ENCODE measurements at places on chromosomes 12 and 14.
A peak's percentile ranks its signal among the peaks of the same experiment; 100 is the strongest.

DNA sequence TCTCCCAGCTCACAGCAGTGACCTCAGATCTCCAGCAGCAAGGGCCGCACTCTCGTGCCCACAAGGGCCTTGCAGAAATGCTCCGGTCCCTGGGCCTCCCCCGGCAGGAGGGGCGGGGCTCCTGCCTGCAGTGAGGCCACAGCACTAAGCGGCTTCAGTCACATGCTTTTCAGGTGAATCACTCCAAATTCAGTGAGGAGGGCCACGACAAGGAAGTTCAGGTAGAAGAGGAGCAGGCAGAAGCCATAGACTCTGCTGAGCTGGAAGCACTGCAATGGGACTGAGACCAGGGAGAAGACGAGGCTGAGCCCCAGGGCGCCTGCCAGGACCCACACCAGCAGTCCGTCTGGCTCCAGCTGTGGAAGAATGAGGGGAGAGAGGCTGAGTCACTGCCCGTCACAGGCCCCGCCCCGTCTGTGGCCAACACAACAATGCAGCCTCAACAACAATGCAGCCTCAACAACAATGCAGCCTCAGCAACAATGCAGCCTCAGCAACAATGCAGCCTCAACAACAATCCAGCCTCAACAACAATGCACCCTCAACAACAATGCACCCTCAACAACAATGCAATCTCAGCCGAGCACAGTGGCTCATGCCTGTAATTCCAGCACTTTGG is 35.2 kb downstream of the SLC8B1 start:
- DNase-seq = peak; percentile 69

DNA sequence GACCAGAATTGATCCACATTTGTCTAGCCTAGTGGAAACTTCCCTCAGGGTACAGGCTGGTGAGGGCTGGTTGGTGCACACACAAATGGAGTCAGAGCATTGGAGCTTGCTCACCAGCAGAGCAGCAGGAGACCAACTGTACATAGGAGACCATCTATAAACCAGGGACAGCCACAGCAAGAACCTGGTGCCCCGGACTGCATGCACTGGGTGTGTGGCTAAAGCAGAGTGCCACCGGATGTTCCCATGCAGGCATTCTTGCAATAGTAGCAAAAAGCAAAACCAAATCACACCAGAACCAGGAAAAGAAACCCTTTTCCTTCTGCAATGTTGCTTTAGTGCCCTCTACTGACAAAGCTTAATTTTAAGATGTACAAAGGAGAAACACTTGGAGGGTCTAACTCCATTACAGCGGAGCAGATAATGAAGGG is 136.4 kb downstream of the MDGA2 start:
- peak; percentile 17 for DNase-seq

DNA sequence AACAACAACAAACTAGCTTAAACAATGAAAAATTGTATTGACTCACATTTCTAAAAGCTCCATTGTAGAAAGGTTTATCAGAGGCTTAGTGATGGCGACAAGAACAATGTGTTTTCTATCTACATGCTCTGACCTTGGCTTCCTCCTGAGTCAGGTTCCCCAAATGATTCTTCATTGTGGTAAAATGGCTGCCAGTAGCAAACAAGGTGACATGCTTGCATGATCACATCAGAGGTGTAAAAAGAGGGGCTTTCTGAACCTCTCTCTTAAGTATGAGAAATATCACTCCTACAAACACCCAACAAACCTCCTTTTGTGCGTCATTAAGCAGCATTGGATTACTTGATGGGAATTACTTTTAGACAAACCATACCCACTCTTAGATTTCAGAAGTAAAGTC is 252.4 kb upstream of the SYT1 start:
- DNase-seq = no peak

DNA sequence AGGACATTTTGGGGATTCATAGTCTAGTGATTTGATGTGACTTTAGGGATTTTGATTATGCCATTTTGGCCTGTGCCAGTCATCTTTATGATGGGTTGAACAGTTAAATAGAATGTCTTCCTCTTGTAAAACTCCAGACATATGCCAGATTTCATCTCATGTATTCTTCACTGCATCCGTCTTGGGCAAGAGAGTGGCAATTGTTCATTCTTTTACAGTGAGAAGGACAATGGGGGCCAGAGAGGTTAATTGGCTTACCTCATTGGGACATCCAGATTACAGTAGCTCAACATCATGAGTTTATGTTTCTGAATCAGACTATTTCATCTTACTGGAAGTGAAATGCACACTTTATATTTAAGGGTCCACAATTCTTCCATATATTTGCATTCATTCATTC is 108.2 kb upstream of the SLC38A2 start:
- DNase-seq = no peak

DNA sequence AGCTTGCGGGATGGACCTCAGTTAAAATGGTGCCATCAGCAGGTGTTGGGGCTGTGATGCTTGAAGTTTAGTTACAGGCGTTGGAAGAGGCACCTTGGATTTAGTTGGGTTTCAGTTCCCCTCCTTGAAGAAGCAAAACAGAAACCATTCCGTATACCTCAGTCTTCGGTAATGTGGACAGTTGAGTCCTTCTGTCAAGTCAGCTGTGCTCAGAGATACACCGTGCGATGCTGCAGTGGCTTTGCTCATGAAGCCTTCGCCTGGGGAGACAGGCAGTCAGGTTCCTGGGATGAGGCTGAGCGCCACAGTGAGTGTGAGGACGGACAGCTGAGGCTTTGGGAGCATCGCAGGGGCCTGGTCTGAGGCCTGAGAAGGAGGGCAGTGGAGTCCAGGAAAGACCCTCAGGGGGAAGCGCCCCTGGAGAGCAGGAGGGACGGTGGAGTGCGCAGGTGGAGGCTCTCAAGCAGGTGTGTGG is 7.4 kb downstream of the RAN start:
- DNase-seq = no peak

DNA sequence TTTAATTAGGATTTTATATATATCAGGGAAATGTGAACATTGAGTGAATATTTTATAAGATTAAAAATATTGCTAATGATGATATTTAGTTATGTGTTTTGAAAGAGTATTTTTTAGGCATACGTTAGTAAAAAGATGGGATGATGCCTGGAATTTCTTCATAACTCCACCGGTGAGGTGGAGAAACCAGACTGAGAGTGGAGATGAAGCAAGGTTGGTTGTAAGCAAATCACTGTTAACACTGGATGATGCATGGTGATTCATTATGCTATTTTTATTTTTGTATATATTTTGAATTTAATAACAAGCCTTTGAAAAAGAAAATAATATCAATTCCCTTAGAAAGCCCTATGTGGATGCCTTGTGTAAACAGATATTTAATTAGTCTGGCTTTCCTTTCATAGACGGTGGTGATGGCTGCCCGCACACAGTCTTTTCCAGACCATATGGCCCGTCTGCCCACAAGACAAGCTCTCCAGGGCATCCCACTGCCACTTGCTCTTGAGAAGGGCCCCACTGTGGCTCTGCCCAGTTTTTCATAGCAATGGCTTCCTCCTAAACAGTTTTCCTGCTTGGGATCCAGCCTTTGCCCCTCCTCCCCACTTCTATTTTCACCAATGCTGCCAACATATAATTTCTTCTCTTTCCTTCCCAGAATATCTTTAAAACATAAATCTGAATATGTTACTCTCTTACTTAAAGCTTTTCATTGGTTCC is 95.4 kb downstream of the HELB start:
- no peak for DNase-seq

GRCh38 chr12:49580572-49581535 is 12.9 kb upstream of the MCRS1 start:
- peak; percentile 89 for DNase-seq

DNA sequence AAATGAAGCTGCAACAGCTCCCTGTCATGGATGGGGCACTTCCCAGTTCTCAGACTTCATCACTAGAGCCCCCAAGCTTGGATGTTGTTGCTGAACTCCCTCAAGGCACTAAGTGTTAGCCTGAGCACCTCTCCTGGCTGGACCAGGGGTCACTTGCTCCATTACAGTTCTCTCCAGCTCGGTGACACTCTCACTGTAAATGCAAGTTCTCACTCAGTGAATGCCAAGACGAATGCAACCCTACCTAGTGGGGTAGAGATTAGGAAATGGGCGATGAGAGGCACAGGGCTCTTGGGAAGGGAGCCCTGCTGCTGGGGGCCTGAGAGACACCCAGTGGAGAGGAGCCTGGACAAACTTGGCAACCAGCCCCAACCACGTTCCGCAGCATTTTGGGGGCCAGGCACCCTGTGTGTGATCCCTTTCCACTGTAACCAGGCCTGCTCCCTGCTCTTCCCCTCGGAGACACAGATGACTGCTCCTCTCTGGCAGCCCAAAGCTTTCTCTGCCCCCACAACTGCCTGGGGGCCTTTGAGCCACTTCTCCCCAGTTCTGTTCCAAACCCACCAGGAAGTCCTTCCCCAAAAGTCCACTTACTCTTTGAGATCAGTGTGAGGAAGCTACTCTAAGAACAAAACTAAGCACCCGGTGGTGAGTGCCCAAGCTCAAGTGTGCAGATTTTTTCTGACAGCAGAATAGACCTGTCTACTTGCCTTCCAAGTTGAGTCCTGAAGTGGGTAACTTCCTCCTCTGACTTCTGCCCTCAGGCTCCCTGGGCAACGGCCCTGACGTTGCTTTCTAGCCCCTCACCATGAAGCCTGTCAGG is 8.0 kb upstream of the SELPLG start:
- no peak for DNase-seq

- DNase-seq = no peak
Measured at GRCh38 chr14:75984674-75985073, 889 bp upstream of the IFT43 start.

DNA sequence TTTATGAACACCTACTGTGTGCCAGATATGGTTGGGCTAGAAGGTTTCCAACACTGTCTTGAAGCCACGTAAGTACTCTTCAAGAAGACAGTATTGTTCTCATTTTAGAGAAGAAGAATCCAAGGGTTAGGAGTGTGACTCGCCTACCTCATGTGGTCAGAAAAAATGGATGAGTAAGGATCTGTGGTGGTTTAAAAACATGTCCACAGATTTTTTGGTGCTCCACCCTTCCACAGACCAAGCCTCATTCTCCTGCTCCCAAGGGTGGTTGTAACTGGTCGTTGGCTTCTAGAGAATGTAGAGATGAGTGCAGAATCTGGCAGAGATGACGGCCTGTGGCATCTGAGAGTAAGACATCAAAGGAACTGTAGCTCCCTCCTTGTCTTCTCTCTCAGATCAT is 30.3 kb upstream of the TTC7B start:
- no peak for DNase-seq

DNA sequence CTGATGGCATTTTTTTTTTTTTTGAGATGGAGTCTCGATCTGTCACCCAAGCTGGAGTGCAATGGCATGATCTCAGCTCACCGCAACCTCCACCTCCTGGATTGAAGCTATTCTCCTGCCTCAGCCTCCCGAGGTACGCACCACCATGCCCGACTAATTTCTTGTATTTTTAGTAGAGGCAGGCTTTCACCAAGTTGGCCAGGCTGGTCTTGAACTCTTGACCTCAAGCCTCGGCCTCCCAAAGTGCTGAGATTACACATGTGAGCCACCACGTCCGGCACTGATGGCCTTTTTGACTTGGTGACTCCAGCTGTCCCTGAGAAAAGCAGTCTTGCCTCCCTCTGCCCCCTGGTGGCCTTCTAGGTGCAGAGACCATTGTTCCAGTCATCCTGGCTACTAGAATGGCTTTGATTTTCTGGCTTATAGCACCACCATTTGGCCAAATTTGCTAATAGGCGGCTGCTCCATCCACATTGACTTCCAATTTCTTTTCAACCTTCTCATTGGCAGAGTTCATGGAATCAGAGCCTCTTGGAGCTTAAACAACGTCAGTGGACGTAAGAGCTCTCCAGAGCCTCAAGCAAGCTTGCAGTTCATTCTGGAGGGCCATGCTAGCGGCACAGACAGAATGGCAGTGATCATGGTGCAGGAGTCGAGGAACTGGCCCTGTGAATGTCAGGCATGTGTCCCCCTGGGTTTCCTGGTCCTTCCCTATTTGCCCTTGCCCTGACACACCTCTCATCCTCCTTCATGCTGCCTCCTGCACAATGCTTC is 25.4 kb upstream of the EIF4B start:
- peak; percentile 99 for DNase-seq

- no peak for DNase-seq
Measured at GRCh38 chr12:51941604-51942003, 9.9 kb upstream of the ACVR1B start.

- DNase-seq = no peak
Measured at GRCh38 chr14:33691907-33692306, 259.0 kb downstream of the EGLN3 start.

- DNase-seq = no peak
Measured at GRCh38 chr12:89161557-89161956, 190.7 kb downstream of the DUSP6 start.

- DNase-seq = no peak
Measured at GRCh38 chr12:109727039-109727723, 13.6 kb downstream of the FAM222A start.

DNA sequence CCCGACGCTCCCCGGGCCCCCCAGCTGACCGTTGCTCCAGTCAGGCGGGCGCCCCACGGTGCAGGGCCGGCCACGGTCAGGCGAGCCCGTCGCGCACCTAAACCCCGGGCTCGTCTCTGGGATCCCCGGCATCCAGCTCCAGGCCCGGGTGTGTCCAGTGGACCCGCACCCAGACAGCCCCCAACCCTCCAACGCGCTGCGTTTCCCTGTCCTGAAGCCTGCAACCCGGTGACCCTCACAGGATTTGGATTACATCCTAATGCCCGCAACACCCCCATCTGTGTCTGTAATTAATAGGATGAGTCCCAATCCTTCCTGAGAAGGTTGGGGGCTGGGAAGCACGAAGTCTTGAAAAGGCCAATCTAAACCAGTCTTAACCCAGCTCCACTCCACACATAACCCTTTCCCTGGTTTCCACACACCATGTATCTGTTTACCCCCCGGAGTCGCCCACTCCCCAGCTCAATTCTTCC is 10.4 kb downstream of the CPNE6 start:
- DNase-seq = no peak

DNA sequence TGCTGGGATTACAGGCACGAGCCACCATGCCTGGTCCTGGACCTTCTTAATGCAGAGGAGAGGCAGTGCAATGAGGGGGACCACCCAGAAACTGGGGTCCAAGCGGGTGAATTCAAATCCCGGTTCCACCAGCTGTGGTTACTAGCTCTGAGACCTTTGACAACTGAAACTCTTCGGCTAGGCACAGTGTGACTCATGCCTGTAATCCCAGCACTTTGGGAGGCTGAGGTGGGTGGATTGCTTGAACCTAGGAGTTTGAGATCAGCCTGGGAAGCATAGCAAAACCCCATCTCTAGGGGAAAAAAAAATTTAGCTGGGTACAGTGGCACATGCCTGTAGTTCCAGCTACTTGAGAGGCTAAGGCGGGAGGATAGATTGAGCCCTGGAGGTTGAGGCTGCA is 5.0 kb upstream of the CD4 start:
- DNase-seq = no peak

- no peak for DNase-seq
Measured at GRCh38 chr12:50104417-50105366, 884 bp downstream of the GPD1 start.

Data from HT-29 (cell line).